ENCODE measurements at places on chromosomes 1 and 21. TPM values are rescaled to one million over a fixed set of nuclear protein-coding genes. Genes with fewer than 3 reads are reported as not detected.

TMPRSS15 gene
- not detected for total RNA-seq

ZMYM1 gene
- total RNA-seq: 20.1 TPM

NPPB gene
- total RNA-seq: 0.81 TPM

DNA sequence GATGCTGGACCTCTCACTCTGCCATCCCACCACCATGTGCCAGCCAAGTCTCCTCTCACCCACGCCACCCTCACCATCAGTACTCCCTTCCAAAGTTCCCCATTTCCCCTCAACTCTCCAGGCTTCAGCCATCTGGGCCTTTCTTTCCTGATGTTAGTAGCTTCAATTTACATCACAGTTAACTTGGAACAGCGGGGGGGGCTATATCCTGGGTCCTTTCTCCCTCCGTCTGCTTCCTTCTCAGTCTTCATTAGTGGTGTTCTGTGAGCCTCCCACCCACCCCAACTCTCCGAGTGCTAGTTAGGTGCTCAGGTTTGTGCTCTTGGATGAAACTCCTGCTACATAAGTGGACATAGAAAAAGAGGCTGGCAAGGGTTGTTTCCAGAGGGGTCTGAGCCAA lies 31.9 kb downstream of the KCNC4 start:
- no peak overlapping the region for H3K27ac ChIP-seq
- no peaks in the 10 kb centered on the region for H3K36me3 ChIP-seq
- H3K4me1 ChIP-seq: peaks cover 6% of the 10 kb centered on the region
- no peak for DNase-seq
- H3K4me3 ChIP-seq: no peak overlapping the region

GRCh38 chr1:157090771-157091170 lies 8.8 kb downstream of the ETV3L start:
- no peaks in the 10 kb centered on the region for H3K27me3 ChIP-seq
- DNase-seq: peak; percentile 22
- H3K36me3 ChIP-seq: no peaks in the 10 kb centered on the region
- H3K4me1 ChIP-seq: peaks cover 7% of the 10 kb centered on the region
